Activated T-helper 1 cell treated with anti-CD3 and anti-CD28 coated beads, Interleukin-12 subunit alpha, Interleukin-12 subunit beta, Interleukin-2, Interleukin-4 antibody, amounts not matched to agents 30 ng/mL and 10 ng/mL and 1 ng/mL, durations not matched to agents 14 hours and 24 hours and 36 hours (primary cell): ENCODE measurements at places on chromosomes 6 and 20. TPM values are rescaled to one million over a fixed set of nuclear protein-coding genes. Genes with fewer than 3 reads are reported as not detected.

GRCh38 chr20:50725724-50726005, 5.7 kb upstream of the PARD6B start:
- no peak for DNase-seq

GRCh38 chr6:144653885-144654505, 368.9 kb downstream of the UTRN start:
- no peak for DNase-seq

Gene RHAG
- not detected in 2 replicates for total RNA-seq

DNA sequence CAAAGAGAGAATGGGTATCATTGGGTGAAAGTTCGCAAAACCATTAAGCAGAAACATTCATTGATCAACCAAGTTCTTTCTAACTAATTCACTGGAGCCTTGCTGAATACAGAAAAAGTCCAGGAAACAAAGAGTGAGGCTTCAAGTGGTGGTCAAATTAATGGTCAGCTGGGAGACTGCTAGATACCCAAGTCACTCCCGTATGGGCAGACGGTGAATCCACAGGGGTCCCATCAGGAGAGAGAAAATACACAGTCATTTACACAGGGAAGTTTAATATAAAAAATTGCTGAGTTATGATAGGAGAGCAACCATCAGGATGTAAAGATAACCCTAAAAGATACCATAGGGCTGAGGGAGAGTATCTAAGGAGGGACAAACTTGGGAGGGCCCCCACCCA, 198.7 kb upstream of the DTNBP1 start:
- no peak for DNase-seq

DNA sequence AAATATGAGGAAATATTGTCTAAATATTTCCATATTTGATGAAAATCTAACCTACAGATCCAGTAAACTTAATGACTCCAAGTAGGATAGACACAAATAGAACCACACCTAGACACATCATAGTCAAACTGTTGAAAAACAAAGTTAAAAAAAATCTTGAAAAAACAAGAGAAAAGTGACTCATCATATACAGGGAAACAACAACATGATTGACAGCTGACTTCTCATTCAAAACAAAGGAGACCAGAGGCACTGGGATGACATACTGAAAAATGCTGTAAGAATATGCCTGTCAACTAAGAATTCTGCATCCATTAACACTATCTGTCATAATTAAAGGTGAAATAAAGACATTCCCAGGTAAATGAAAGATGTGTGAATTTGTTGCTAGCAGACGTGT, 38.8 kb downstream of the BMP2 start:
- DNase-seq: no peak

Gene PPIL6
- 0.13 and 0.29 TPM in 2 replicates for total RNA-seq

DNA sequence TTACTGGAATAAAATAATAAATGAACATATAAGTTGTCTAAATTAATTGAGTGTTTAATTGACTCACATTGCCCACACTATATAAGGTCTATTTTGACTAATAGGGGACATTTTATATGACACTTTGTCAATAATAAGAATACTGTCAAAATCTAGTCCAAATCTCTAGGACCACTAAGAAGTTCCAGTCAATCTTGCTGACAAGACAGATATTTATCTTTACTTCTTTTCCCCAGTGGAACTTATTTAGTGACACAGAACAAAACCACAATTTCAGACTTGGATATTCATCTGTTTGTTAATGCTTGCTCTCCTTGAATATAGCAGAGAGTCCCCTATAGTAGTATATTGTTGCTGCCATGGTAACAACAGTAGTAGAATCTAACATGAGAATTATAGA, 954.6 kb upstream of the MANEA start:
- DNase-seq: no peak

Gene RUNX2
- total RNA-seq: 12.7 TPM in 2 replicates

Gene DEFB124
- not detected in 2 replicates for total RNA-seq

DNA sequence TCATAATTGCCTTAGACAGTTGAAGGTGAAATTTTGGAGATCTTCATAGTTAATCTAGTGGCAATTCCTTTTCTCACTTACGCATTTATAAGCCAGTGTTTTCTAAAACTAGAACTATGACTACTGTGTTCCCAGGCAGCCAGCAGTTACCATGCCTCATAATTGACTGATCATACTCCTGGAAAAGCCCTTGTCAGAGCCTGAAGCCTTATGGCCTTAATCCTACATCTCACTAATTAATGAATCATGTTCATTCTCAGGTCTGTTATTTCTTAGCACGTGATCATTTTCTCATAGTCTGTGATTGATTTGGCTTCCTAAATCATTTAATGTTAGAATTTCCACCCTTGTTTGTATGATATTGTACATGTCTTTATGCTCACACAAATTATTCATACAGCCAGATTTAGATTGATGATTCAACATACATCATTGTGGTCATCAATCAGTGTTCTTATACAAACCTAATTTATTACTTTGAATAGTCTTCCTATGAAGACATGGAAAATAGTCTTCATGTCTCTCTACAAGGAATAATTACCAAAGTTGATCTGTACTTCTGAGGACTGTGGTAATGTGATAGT, 132.6 kb upstream of the ASCC3 start:
- no peak for DNase-seq

DNA sequence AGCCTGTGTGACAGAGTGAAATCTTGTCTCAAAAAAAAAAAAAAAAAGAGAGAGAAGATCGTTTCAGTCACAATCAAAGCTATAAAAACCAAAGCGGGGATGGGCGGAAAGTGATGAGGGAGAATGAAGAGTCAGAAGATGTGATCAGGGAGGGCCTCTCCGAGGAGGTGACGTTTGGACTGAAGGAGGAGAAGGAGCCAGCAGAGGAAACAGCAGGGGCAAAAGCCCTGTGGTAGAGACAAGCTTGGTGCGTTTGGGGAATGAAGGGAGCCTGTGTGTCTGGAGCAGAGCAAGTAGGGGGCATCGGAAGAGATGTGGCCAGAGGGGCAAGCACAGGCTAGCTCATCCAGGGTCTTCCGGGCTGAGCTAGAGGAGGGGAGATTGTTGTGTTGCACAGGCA, 14.5 kb upstream of the LBP start:
- no peak for DNase-seq

DNA sequence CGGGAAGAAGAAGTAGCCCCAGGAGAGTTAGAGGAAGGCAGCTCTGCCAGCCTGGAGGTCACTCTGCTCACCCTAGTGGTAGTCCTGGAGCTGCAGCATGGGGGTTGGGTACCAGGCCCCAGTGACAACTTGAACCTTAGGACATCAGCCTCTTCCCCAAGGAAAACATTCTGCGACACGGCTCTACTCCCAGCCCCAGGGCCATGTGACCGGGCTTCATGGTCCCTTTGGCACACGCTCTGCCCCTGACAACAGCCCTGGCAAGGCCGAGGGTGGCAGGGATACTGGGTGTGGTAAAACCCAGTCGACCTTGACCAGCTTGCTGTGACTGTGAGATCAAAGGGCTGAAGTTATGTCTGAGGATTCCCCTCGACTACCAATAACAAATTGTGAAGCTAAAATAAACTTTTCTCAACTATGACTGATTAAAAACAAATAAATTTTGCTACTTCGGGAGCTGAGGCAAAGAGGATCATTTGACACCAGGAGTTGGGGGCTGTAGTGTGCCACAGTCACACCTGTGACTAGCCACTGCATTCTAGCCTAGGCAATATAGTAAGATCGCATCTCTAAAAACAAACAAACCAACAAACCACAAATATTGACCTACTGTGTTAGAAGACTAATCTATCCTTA, 24.4 kb upstream of the ARID1B start:
- no peak for DNase-seq

GRCh38 chr6:121356575-121356974, 22.3 kb upstream of the TBC1D32 start:
- DNase-seq: no peak

Gene MLN
- total RNA-seq: not detected in 2 replicates

Gene UNC93A
- not detected in 2 replicates for total RNA-seq

Gene PIGU
- total RNA-seq: 24.8 and 25.9 TPM in 2 replicates

Gene FILIP1
- not detected in 2 replicates for total RNA-seq

Gene CMTR1
- 53.5 and 54.4 TPM in 2 replicates for total RNA-seq

Gene HDGFL1
- total RNA-seq: not detected in 2 replicates

- DNase-seq: no peak
Observed at GRCh38 chr6:148054219-148054618, 288.4 kb upstream of the SASH1 start.

DNA sequence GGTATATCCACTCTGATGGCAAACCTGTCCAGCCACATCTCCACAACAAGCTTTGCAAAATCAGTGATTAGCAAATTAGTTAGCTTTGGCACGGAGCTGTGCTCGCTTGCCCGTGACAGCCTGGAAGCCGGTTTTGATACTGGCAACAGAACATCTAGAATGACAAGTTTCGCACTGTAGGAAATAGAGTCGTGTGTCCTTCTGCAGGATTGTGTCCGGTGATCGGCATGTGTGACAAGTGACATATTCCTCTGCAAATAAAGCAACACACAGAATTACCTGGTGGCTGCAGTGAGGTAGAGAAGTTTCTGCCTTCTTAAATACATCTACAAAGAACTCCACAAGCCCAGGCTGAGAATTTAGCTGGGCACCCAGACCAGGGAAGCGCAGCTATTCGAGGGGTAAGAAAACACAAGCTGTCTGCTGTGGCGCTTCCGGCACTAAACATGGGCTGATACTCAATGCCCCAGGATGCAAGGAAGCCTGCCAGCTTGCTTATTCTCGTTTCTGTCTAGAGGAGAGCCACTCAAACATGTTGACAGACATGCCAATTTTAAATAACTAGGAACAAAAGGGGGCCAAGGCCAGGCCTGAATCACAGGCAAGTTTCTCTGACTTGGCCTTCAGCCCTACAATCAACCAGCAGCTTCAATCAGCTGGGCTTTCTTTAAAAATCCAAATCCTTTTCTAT, 22.2 kb downstream of the EIF2S2 start:
- no peak for DNase-seq

DNA sequence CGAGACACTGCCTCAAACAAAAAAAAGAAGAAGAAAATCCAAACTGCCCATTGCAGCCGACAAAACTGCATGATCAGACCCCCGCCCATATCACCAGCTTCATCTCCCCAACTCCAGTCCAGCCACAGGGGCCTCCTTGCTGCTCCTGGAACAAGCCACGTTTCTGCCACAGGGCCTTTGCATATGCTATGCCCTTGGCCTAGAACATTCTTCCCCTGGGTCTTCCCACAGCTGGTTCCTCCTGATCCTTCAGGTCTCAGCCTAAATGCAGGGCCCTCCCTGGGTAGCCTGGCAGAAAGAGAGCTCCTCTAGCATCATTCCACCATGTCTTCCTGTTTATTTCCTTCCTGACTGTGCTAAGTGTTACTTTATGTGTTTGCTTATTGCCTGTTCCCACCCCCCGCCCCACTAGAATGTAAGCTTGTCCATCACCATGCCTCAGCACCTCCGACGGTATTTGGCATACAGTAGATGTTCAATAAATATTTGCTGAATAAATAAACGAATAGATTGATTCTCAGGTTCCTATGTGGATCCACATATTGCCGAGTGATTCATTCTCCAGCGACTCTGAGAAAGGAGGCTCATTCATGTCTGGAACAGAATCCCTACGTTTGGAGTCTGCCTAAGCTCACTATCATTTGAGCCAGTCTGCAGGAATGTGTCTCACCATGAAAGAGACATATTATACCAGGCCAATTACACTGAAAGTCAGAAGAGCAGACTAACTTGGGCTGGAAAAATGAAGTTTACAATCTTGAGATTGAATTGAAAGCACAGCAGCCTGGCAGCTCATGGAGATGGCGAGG, 56.1 kb downstream of the NFATC2 start:
- no peak for DNase-seq

Gene TP53TG5
- total RNA-seq: 0.07 and 0.08 TPM in 2 replicates

GRCh38 chr20:48807586-48808381, 20.0 kb downstream of the PREX1 start:
- no peak for DNase-seq

Gene DCDC2
- total RNA-seq: not detected in 2 replicates

DNA sequence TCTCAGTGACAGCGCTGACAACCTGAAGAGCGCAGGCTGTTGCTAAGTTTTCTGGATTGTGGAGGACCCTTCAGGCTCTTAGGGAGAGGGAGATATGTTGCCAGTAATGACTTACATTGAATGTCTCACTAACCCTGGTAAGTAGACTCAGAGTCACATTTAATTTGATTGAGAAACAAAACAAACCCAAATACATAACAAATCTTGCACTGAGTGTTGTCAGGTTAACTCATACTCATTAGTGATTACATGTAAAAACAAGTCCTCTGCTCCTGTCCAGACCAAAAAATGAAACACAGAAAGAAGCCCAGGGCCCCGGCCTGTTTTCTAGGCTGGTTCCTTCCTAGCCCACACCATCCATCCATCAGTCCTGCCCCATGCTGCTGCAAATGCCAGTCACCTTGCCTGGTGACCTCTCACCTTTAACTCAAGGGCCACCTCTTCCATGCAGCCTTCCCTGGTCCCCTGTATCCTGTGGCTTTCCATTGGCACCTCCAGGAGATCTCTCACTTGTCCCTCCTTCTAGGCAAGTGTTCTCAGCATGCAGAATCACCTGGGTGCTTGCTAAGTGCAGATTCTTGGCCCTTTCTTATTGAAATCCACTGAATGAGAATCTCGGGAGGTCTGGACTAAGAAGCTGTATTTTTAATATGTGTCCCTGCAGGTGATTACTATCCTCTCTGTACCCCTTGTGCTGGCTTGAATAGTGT, 34.7 kb upstream of the ERVFRD-1 start:
- no peak for DNase-seq

- no peak for DNase-seq
Observed at GRCh38 chr6:39193201-39193791, 36.0 kb downstream of the KCNK5 start.

Gene CRYBG1
- 10.2 and 11.4 TPM in 2 replicates for total RNA-seq

Gene TSBP1
- total RNA-seq: not detected in 2 replicates

Gene NTSR1
- not detected in 2 replicates for total RNA-seq

Gene BACH2
- total RNA-seq: 68.1 and 71.2 TPM in 2 replicates

GRCh38 chr6:140437619-140438345, 1063.3 kb upstream of the CITED2 start:
- no peak for DNase-seq

DNA sequence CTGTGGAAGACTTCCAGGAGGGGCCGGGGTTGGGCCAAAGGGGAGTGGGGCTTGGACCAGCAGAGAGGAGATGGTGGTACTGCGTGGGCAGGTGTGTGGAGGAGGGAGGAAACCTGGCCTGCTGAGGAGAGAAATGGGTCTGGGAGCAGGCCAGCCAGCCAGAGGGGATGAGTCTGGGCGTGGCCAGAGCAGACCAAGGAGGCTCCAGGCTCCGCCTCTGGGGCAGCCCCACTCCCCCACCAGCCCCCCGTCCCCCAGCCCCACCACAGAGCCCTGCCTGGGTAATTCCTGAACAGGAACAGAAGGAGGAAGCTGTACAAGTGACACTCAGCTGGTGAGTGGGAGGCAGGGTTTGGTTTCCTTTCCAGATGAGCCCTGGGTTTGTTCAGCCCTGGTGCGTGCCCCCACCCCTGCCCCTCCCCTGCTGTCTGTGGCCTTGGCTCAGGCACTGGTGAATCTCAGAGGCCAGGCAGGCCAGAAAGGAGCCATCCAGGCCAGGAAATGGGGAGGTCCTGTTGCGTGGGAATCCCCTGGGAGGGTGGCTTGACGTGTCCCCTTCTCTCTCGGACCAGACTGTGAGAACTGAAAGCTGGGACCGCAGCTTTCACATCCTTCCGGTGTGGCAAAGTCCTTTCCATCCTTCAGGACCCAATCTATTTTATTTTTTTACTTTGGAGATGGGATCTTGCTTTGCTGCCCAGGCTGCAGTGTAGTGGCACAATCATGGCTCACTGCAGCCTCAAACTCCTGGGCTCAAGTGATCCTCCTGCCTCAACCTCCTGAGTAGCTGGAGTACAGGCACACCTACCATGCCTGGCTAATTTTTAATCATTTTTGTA, 9.4 kb upstream of the SRC start:
- DNase-seq: peak; percentile 8
